ENCODE measurements at places on chromosomes 5 and 9. TPM values are rescaled to one million over a fixed set of nuclear protein-coding genes. Genes with fewer than 3 reads are reported as not detected.

DNA sequence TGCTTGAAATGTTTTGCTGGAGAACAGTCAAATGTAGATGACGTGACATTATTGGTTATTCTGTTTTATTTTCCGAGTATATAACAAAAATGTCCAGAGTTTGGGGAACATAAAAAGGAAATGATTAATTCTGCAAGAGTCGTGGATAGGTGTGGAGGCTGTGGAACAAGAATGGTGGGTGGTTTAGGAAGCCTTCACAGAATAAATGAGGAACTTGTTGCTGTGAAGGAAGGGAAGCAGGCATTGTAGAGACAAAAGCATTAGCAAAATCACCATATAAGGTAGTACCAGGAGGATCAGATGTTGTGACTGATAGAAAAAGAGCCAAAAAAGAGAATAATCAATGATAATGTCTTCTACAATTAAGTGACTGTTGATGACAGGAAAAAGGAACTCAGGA lies 66.2 kb upstream of the CNTLN start:
- DNase-seq = no peak
- H3K27me3 ChIP-seq = no peaks in the 10 kb centered on the region
- H3K4me3 ChIP-seq = no peak overlapping the region
- H3K27ac ChIP-seq = no peak overlapping the region

GRCh38 chr5:74402553-74402952 lies 238.0 kb downstream of the ENC1 start:
- DNase-seq = no peak
- no peak overlapping the region for H3K27ac ChIP-seq
- no peaks in the 10 kb centered on the region for H3K36me3 ChIP-seq
- H3K27me3 ChIP-seq = peaks cover 4% of the 10 kb centered on the region

DNA sequence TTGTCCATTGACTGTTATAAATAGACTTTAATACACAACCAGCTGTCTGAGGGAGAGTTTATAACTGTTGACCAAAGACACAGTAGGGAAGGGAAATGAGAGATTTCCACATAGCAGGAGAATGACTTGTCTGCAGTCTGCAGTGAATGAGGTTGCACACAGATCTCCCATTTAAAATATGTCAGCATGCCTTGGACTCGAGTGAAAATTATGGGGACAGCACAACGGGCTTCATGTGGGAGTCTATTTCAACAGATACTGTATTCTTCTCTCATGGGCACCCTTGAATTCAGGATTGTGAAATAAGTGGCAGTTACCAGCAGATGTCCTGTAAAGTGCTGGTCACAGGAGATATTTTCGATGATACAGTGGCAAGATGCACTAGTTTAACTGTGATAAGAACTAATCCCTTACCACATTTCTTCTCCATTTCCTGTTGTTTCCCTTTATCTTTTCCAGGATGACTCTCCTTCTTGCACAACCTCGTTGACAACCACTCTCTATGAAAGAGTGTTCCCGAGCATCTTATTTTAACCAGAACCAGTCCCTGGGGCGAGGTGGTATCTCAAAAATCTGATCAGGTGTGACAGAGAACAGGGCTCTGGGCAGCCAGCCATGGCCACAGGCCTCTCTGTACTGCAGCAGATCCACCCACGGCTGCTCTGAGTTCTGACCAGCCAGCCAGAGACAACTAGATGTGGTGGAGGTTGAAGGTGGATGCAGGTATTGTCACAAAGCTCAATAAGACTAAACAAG lies 51.5 kb upstream of the MAP3K1 start:
- no peaks in the 10 kb centered on the region for H3K36me3 ChIP-seq
- DNase-seq = no peak
- no peak overlapping the region for H3K4me3 ChIP-seq
- no peaks in the 10 kb centered on the region for H3K27me3 ChIP-seq
- H3K27ac ChIP-seq = no peak overlapping the region

Gene PIGO
- 20.9 TPM for total RNA-seq

DNA sequence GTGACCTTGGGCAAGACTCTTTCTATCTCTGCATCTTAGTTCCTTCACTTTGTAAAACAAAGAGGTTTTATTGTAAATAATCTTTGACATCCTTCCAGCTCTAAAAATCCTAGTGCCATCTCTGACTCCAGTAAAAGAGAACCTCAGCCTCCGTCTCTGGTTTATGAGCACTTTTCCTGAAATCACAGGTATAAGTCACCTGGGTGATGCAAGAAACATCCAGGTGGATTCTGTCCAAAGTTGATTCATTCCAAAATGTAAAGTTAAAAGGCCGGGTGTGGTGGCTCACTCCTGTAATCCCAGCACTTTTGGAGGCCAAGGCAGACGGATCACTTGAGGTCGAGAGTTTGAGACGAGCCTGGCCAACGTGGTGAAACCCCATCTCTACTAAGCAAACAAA lies 21.1 kb upstream of the UBAP2 start:
- no peak overlapping the region for H3K4me3 ChIP-seq
- H3K27ac ChIP-seq = no peak overlapping the region
- H3K27me3 ChIP-seq = no peaks in the 10 kb centered on the region
- H3K36me3 ChIP-seq = no peaks in the 10 kb centered on the region
- H3K4me1 ChIP-seq = no peaks in the 10 kb centered on the region

GRCh38 chr9:134328341-134328840 lies 2.1 kb downstream of the RXRA start:
- H3K4me1 ChIP-seq = peaks cover 8% of the 10 kb centered on the region
- no peak overlapping the region for H3K27ac ChIP-seq
- no peaks in the 10 kb centered on the region for H3K36me3 ChIP-seq

Gene SLC34A3
- not detected for total RNA-seq

Gene COL15A1
- total RNA-seq = 0.14 TPM

- H3K4me3 ChIP-seq = no peak overlapping the region
- no peaks in the 10 kb centered on the region for H3K27me3 ChIP-seq
- no peaks in the 10 kb centered on the region for H3K36me3 ChIP-seq
- H3K4me1 ChIP-seq = peaks cover 8% of the 10 kb centered on the region
- no peak for DNase-seq
These were observed 51.3 kb upstream of the SLC30A5 start for GRCh38 chr5:69042500-69042899.

Gene GCNT4
- total RNA-seq = 2.4 TPM

DNA sequence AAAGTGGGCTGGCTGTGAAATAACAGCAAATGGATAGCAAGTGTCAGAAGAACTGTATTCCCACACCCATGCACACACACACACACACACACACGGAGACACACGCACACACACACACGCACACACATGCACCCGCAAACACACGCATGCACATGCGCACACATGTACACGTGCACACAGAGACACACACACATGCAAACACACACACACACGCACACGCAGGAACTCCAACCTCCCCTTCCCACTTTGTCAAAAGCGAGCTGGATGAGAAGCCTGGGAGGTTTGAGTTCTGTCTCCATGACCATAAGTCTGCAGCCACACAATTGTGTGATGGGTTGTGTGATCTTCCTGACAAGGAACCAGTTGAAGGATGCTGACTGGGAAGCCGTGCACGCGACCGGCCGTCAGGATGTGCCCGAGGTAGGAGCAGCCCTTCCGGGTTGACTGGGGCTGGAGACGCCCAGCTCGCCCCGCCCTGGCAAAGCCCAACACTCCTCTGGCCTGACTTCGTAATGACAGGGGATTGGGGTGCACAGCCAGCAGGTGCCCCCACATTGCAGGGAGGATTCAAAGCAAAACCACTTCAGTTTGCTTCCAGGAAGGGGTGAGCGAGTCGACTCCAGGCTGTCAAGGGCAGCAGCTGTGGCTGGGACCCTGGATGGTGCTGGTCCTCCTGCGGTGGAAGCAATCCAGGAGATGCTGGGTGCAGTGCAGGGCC lies 29.3 kb upstream of the NKD2 start:
- H3K27me3 ChIP-seq = peaks cover 8% of the 10 kb centered on the region
- no peak overlapping the region for H3K4me3 ChIP-seq
- H3K27ac ChIP-seq = no peak overlapping the region
- no peaks in the 10 kb centered on the region for H3K36me3 ChIP-seq

Gene ADRA1B
- not detected for total RNA-seq

GRCh38 chr5:82163452-82164175 lies 114.5 kb downstream of the RPS23 start:
- no peaks in the 10 kb centered on the region for H3K36me3 ChIP-seq
- H3K4me1 ChIP-seq = peaks cover 6% of the 10 kb centered on the region
- H3K27ac ChIP-seq = no peak overlapping the region
- DNase-seq = no peak

GRCh38 chr9:89637787-89638186 lies 33.0 kb downstream of the GADD45G start:
- H3K27ac ChIP-seq = no peak overlapping the region
- H3K36me3 ChIP-seq = no peaks in the 10 kb centered on the region
- no peak for DNase-seq
- no peak overlapping the region for H3K4me3 ChIP-seq

DNA sequence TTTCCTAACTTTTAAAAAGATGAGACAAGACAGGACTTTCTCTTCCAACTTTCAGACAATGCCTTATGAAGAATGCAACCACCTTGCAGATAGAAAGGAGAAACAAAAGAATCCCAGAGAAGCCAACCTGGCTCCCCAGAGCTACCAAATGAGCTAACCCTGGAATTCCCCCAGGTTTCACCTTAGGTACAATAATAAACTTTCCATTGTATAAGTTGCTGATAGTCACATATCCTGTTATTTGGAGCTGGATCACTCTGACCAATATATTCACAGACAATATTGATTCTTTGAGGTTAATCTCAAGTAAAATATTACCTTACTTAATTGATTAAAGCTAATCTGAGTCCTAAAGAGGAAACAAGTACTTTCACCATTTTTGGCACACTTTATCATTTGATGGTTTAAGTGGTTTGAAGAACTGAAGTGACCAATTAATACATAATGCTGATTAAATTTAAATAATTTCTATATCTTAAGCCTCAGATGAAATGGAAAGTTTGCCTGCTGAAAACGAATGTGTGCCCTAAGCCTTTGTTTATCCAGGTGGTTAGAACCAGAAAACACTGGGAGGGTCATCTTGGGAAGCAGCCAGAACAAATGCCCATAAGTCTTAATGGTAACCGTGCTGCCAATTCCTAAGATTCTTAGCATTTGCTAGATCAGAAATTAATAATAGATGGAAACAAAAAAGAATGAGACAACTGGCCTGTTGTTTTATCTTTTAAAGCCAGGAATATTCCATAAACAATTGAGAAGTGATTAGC lies 159.6 kb upstream of the SLC12A2 start:
- no peaks in the 10 kb centered on the region for H3K27me3 ChIP-seq
- no peak for DNase-seq
- no peak overlapping the region for H3K4me3 ChIP-seq
- no peaks in the 10 kb centered on the region for H3K36me3 ChIP-seq
- H3K27ac ChIP-seq = no peak overlapping the region
- no peaks in the 10 kb centered on the region for H3K4me1 ChIP-seq

Gene CA9
- total RNA-seq = 0.90 TPM

DNA sequence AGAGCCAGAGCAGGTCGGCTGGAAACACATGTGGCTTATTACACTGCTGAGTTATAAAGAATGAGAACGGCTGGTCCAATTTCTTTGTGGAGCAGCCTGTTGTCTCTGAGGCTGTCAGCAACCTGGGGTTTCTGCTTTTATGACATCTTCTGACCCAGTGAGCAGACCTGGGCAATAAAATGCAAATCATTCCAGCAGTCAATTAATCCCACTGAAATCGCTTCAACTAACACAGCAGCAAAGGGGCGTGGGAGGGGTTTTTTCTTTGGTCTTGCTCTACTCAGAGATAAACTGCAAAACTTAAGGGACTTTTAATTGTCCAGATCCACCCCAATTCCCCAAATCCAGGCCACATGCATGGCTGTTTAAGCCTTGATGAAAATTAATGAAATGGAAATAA lies 215.7 kb downstream of the SLIT3 start:
- no peaks in the 10 kb centered on the region for H3K27me3 ChIP-seq
- no peak overlapping the region for H3K27ac ChIP-seq
- no peak overlapping the region for H3K4me3 ChIP-seq
- no peaks in the 10 kb centered on the region for H3K36me3 ChIP-seq

DNA sequence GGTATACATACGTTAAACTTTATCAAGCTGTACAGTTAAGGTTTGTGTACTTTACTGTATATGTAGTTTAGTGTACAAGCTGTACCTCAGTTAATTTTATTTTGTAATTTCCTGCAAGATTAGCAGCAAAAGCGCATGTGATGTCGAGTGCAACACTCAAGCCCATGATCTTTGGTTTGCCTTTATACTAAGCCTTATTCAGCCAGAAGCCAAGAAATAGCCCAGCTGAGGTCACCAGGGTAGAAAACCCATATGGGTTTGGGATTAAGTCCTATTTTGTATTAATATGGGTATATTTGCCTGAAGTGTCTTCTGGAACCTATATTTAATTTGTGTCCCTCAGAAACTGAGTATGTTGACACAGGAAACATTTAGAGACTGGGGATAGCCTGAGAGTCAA lies 59.3 kb downstream of the ZFAND5 start:
- no peak for DNase-seq
- no peaks in the 10 kb centered on the region for H3K27me3 ChIP-seq
- H3K27ac ChIP-seq = no peak overlapping the region
- no peak overlapping the region for H3K4me3 ChIP-seq
- H3K4me1 ChIP-seq = peaks cover 24% of the 10 kb centered on the region
- no peaks in the 10 kb centered on the region for H3K36me3 ChIP-seq

DNA sequence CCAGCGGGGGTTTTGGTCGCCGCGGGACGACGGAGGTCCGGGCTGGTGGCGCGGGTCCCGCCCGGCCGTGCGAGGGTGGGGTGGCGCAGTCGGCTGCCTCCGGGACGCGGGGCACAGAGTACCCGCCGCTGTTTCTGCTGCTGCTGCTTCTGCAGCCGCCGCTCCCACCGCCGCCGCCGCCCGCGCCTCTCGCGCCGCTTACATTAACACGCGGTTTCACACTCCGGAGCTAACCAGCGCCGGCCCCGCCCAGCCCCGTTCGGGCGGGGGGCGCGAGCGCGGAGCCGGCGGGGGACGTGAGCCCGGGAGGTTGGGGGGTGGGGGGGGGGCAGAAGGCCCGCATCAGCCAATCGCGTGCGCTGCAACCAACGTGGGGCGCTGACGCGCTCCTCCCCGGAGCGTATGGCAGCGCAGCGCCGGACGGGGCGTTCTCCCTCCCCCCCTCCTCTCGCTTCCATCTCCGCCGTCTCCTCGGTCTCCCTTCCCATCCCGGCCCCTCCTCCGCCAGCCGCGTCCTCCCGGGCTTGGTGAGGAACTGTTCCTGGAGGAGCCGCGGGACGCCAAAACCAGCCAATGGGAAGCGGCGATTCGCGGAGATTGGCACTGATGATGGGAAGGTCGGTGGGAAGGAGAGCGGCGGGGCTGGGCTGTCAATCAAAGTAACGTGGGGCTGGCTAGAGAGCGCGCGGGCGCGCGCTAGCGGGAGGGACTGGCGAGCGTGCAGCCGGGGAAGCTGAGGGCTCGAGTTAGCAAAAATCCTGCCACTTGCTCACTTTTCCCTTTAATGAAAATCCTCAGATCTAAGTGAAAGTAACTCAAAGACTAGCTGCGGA lies at the start of gene TLE1:
TSS of gene TLE1 (minus strand) at position 205 of the 833 bp plus-strand sequence. CDS start 1,307 bp downstream, outside the sequence.
- H3K36me3 ChIP-seq = peaks cover 2% of the 10 kb centered on the region
- peaks cover 20% of the 10 kb centered on the region for H3K27me3 ChIP-seq
- peak; percentile 77 for DNase-seq
- H3K27ac ChIP-seq = no peak within 1 kb of the TSS
- peaks cover 14% of the 10 kb centered on the region for H3K4me1 ChIP-seq

- H3K27ac ChIP-seq = no peak overlapping the region
- peaks cover 7% of the 10 kb centered on the region for H3K4me1 ChIP-seq
- no peaks in the 10 kb centered on the region for H3K27me3 ChIP-seq
- no peak for DNase-seq
- H3K36me3 ChIP-seq = no peaks in the 10 kb centered on the region
These were observed 80.2 kb downstream of the TMC1 start for GRCh38 chr9:72601615-72602014.
